ENCODE measurements at places on chromosomes 2 and 18.
A peak's percentile ranks its signal among the peaks of the same experiment; 100 is the strongest.

GRCh38 chr2:165610591-165611029, 141.1 kb downstream of the CSRNP3 start:
- DNase-seq = no peak

DNA sequence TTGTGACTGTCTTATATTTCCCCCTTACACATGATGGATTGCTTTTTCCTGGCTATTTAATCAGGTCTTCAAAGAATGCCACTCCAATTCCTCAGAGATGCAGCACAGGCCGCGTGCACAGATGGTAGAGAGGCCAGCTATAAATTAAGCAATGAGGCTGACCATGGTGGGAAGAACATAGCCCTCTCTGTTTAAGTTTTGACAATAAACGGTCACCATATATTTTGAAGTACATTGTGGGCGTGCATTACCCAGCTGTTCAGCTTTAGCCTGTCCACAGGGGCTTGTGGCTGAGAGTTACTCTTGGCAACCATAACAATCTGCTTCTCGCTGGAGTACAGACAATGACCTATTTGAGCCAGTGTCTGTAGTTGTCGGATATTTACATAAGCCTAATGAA, 730.8 kb downstream of the DCC start:
- no peak for DNase-seq

- peak; percentile 48 for DNase-seq
These were observed 7.4 kb downstream of the DLX2 start for GRCh38 chr2:172095146-172095904.

DNA sequence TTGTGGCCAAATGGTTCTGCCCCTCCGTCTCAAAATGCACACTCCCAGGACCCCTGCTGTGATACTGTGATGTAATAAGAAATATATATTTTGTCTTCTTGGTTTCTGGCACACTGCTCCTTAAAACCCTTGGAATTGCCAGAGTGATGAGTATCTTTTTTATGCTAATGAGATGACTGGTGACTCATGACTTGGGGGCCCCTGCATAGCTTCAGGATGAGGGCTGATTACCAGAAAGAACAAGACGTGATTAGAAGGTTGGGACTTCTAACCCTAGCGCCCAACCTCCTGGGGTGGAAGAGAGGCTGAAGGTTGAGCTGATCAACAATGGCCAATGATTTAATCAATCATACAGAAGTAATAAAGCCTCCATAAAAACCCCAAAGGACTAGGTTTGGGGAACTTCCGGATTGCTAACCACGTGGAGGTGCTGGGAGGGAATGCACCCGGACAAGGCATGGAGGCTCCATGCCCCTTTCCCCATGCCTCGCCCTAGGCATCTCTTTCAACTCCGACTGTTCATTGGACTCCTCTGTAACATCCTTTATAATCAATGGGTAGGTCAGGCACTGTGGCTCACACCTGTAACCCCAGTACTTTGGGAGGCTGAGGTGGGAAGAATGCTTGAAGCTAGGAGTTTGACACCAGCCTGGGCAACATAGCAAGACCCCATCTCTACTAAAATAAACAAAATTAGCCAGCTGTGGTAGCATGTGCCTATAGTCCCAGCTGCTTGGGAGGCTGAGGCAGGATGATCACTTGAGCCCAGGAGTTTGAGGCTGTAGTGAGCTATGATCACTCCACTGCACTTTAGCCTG, 89.1 kb downstream of the HS1BP3 start:
- DNase-seq = no peak

DNA sequence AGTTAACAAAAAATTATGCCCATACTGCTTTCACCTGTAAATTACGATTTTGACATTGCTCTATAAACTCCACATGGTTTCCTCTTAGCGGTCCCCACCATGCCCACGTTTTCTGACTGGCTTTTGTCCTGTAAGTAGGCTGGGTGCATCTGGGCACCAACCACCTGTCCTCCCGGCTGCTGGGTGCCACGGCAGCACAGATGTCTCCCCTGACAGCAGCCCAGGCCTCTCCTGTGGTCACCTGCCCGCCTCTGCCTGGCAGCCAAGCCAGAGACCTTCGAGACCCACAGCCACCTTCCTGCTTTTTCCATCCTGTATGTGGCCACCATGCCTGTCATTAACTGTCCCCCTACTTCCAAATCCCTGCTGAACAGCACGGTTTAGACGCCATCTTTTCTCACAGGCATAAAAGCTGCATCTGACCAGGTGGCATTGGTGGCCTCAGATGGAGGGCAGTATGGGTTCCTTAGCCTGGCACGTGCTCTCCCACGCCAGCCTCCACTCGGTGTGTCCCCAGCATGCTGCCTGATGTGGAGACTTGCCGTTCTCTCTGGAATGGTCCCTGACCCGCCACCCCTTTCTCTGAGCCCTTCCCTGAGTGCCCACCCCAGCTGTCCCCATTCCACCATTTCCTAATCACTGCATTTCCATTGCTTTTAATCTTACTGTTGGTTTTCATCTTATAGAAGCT, 18.9 kb downstream of the SNORC start:
- no peak for DNase-seq

GRCh38 chr2:9285921-9286320, 79.3 kb downstream of the ASAP2 start:
- no peak for DNase-seq
